ENCODE measurements at places on chromosomes 2 and 18.

GRCh38 chr2:160343404-160343803 lies 143.3 kb upstream of the ITGB6 start:
- DNase-seq = no peak

- DNase-seq = no peak
Observed at GRCh38 chr2:52918551-52918950, 849.1 kb upstream of the CHAC2 start.

GRCh38 chr2:8642366-8643068 lies 39.3 kb upstream of the ID2 start:
- no peak for DNase-seq

DNA sequence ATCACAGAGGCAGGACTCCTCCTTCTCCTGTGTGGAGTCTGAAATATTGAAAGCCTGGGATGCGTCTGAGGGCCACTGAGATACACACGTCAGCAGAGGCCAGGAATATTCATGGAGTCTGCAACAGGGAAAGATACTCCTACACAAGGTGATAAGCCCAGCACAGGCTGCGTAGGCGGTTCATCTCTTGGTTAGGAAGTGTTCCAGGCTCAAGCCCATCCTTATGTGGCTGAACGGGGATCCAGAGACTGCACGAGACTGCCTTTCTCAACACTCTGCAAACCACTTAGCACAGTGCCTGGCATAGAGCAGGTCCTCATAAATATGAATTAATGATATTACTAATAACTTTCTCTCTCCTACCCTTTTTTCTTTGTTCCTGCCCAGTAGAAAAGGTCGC lies 29.2 kb upstream of the AGPS start:
- no peak for DNase-seq

DNA sequence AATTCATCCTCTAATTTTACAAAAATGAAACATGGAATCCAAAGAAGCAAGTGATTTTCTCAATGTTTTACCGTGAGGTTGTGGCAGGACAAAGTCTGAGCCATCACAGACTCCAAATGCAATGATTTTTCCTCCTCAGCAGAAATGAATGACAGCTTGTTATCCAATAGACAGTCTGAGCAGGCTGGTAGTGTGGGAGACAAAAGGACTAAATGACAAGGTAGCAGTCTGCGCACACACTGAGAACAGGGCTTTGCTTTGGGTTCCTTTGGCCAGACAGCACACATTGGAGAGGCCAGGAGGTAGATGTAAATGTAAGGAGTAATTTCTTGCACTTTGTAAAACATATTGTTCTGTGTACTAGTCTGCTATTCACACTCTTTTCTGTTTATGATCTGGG lies 50.3 kb upstream of the RGPD4 start:
- DNase-seq = no peak

Data from stimulated activated CD8-positive, alpha-beta memory T cell treated with anti-CD3 and anti-CD28 coated beads, Interleukin-15, amount 100 ng/mL, for 48 hours (primary cell).